ENCODE measurements at places on chromosomes 16 and 17.

- no peak for DNase-seq
These were observed 6.1 kb downstream of the IL21R start for GRCh38 chr16:27408012-27408601.

- DNase-seq = no peak
These were observed 139.0 kb downstream of the STX8 start for GRCh38 chr17:9436630-9437029.

GRCh38 chr16:87926246-87927194, 9.8 kb downstream of the CA5A start:
- DNase-seq = no peak

DNA sequence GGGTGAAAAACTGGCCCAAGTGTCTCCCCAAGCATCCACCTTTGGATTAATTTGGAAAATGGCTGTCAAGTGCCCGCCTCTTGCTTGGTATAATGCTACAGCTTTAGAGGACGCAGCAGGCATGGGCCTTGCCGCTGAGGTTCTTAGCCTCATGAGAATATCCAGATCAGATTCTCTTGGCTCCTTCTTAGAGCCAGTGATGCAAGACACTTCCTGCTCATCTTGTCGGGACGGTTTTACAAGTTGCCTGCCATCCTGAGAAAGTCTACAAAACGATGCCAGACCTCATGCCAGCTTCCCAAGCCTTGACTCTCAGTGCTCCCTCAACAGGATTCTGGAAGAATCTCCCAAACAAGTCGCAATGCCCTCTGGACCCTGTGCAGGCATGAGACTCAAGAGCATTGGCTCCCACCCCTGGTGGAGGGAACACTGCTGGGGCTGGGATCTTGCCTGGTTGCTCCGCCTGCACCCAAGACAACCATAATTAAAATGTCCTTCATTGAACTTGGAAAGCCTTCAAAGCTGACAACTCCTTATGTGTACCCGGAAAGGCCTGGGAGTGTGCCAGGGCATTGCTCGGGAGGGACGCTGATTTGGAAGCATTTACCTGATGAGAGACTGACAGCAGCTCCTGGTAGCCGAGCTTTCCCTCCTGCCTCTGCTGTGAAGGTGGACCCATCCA, 25.8 kb upstream of the STH start:
- DNase-seq = no peak

DNA sequence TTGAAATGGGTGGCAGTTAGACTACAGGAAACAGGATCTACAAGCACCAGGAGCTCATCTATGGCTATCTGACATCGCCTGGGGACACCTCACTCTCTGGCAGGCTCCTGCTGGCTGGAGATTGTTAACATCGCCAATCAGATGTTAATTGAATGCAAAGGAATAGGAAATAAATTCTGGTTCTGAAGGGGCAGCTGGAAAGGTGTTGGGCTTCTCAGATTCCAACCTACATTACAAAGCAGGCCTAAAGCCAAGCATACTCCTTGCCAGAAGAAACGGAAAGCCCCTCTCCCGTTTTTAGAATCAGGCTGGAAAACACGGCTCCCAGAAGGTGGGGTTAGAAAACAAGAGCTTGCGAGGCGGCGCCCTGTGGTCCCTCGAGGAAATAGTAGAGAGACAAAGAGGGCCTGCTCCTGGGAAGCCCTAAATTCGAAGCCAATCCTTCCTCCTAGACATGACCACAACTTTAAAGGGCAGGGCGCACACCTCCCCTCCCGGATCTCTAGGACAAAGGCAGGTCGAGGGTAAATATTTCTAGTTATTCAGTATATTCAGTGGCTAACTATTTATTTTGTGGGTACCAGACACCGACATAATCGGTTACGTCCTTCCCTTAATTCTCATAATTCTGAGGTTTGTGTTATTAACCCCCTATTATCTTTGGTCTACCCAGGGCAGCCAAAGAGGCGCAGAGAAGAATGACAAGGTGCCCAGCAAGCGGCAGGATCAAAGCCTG, 763 bp upstream of the TOM1L1 start:
- DNase-seq = no peak

GRCh38 chr17:78129351-78130089, 965 bp upstream of the TMC6 start:
- DNase-seq = no peak

GRCh38 chr17:55340176-55340575, 75.4 kb downstream of the HLF start:
- no peak for DNase-seq

- DNase-seq = no peak
These were observed 10.6 kb downstream of the RMI2 start for GRCh38 chr16:11355862-11356261.

DNA sequence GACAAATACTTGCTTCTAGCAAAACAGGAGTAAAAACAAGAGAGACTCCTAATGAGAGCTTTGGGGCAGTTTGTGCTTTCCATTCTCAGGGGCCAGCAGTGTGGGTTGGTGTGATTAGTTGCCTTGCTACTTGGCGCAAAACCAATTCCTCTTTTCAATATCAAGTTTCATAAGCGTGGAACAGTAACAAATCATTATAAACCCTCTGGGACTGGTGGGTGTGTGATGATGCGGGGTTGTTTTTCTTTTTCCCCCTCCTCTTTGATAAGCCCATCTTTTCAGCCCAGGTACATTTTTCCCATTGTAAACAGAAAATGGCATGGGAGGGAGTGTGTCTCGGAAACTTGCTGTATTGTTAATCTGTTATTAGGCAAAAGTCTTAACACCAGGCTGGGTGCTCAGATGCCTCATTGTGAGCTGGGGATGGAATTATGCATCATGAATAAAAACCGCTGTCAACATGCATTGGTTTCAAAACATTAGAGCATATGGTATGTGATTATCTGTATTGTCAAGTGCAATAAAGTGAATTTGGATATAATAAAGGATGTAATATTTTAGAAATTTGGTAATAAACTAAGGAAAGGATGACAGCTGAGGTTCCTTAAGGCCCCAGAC, 166.4 kb downstream of the CCDC182 start:
- no peak for DNase-seq

GRCh38 chr16:3152277-3152990, 17.6 kb downstream of the ZNF213 start:
- peak; percentile 94 for DNase-seq

GRCh38 chr16:67853670-67854069, 6.2 kb upstream of the CENPT start:
- no peak for DNase-seq

- no peak for DNase-seq
These were observed 9.9 kb upstream of the CCL5 start for GRCh38 chr17:35889818-35890773.

DNA sequence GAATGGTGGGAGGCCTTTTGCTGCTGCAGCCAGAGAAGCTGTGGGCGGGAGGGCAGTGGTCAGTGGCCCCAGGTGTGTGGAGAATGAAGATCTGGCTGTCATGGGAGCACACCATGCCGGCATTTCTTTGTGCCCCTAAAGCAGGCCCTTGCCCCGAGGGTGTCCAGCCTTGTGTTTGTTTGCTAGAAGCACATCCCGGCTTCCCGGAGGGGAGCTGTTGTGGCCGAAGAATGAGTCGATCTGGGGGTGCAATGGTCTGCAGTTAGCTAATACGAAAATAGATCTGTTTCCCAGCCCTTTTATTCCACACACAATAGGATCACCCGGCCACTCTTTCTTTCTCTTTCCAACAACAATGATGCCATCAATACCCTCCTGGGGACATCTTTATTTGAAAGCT, 228.8 kb downstream of the CBLN1 start:
- DNase-seq = no peak

DNA sequence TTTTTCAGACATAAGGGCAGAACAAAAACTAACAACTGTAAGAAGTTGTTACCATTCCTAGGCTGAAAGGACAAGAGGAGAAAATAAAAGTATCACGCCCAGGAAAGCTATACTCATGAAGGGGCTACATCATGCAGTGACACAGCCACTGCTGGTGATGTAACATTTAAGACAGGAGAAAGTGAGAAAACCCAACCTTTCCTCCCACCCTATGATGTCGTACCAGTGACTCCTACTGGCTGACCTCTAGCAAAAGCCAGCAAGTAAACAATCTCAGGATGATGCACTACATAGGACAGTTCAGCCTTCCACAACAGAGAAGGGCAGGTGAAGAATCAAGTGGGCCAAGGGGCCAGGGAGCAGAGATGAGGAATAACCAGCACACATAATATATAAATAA, 14.0 kb upstream of the OR1E2 start:
- no peak for DNase-seq

DNA sequence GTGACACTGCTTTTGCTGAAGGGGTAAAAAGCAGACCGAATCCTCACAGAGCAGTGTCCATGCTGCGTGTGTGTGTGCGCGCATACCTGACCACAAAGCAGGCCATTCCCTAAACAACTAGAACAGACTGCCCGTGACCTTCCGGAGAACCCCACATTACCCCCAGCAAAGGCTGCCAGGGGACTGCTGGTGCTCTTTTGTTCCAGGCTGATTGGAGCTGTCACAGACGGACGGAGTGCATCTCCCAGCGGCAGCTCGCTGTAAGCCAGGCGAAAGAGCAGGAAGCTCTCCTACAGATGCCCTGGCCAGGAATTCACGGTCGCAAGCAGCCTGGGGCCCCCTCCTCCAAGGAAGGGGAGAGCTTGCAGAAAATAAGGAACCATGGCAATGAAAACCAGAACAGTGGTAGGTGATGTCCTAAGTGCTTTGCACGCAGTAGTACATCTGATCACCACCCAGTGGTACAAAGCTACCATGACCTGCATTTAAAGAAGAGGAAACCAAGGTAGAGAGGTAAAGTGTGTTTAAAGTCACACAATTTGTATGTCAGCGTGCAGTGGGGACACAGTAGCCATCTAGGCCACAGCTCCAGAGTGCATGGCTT, 153.4 kb upstream of the DYNLRB2 start:
- DNase-seq = no peak

- peak; percentile 11 for DNase-seq
These were observed 195.2 kb downstream of the RGS9 start for GRCh38 chr17:65332375-65332774.

- DNase-seq = no peak
These were observed 7.8 kb upstream of the C1QBP start for GRCh38 chr17:5446786-5447185.

DNA sequence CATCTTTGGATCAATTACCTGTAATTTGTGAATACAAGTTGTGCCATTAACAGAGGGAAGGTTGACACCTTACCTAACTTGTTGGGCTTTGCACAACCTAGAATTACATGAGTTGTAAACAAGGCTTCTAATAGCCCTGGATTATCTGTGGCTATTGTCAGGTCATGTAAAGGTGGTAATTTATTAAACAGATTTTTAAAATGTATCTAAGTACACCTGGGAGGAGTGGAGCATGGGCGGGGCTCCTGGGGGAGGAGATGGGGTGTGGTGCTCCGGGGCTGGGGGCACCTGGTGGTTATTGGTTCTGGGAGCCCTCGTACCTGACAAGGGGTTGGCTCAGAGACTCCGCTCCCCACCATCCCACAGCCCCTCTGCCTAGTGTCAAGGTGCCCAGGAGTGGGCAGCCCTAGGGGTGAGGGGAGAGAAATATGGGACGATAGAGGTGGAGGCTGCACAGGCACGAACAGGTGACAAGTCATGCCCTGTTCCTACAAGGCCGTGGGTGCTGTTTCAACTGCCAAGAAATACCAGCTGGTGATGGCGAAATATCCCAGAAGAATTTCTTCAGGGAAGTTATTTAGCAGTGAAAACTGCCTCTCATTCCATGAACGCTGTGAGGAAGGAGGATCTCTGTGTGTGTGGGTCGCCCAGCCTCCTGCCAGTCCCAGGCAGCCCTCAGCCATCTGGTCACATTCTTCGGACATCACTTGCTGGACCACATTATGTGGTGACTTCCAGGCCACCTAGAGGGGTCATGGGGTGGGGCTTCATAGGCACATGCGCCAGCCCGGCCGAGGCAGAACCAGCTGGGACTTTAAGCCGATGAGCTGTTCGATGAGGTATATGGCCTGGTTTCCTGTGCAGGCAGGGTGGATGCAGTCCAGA, 55.5 kb upstream of the IRX3 start:
- DNase-seq = peak; percentile 17

- DNase-seq = no peak
These were observed 9.0 kb upstream of the TBC1D3B start for GRCh38 chr17:36185416-36185815.

GRCh38 chr16:57903656-57904055, 67.3 kb downstream of the CNGB1 start:
- DNase-seq = no peak

DNA sequence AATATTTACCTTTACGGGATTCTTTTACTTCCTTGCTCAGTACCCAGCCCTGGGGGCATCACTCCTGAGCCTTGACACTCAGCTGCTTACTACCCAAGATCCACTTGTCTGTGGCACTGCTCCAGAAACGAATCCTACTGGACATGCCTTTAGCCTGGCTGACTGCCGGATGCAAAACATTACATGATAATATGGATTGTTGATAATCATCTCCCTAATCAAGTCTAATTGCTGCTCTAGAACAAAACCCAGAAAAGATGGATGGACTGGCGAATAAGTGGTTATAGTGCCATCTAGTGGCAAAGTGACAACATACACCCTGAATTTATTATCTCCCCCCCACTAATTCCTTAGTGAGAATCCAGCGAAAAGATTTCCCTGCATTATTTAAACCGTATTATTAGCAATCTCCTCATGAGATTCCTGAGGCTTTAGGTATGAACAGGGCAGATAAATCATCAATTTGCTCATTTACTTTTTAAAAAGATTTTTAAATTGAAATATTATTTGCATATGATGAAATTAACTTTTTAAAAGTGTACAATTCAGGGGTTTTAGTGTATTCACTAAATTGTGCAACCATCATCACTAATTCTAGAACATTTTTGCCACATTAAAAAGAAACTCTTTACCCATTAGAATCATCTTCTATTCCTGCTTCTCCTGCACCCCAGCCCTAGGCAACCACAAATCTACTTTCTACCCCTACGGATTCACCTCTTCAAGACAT, 61.6 kb downstream of the RGS9 start:
- peak; percentile 27 for DNase-seq

GRCh38 chr17:59154292-59154720, 680 bp downstream of the SKA2 start:
- DNase-seq = peak; percentile 46

- DNase-seq = no peak
These were observed 4.9 kb upstream of the PSMD7 start for GRCh38 chr16:74291577-74292208.
